Ecto neural progenitor cell (in vitro differentiated cells): ENCODE measurements at places on chromosomes 1 and 21.

- DNase-seq = no peak
Measured at GRCh38 chr1:47104816-47105215, 32.4 kb upstream of the CYP4A22 start.

DNA sequence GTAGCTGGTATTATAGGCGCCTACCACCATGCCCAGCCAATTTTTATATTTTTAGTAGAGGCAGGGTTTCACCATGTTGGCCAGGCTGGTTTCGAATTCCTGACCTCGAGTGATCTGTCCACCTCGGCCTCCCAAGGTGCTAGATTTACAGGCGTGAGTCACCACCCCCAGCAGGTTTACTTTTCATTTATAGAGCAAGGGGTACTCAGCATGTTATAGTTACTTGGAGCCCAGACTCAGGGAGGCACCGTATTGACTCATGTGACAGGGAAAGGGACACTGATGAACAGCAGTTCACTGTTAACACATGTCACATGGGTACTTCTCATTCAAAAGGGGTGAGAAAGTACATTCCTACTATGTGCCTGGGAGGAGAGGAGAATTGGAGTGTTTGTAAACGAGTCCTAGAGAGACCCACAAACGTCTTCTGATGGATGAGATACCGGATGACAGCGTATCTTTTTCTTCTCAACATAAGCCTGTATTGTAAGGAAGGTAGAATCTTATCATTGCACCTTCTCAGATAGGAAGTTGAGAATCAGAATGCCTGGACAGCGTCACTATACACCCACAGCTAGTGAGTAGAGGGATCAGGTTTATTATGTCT lies 510.0 kb downstream of the USP25 start:
- no peak for DNase-seq

DNA sequence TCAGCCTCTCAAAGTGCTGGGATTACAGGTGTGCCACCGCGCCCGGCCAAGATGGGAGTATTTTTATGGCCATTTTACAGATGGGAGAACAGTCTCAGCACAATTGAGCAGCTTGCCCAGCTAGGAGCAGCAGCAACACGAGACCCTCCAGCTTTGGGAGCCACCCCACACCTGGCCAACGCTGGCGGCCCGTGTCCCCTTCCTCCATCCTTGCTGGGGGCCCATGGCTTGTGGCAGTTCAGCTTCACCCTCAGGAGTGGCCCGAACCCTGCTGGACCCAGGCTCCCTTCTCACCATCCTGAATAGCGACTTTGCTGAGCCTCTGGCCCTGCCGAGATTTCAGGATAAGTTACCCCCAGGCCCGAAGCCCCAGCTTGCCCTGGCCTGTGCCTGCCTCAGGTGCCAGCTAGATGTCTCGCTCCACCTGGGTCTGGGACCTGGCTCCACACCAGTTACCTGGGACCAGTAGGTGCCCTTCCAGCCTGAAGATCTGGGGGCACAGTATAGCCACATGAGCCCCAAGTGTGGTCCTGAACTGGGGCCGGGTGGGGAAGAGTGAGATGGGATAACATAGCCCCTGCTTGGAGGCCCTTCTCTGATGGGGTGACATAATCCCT lies 19.2 kb downstream of the SLC66A1 start:
- no peak for DNase-seq

- no peak for DNase-seq
Measured at GRCh38 chr1:119869995-119870394, 26.3 kb downstream of the ADAM30 start.

DNA sequence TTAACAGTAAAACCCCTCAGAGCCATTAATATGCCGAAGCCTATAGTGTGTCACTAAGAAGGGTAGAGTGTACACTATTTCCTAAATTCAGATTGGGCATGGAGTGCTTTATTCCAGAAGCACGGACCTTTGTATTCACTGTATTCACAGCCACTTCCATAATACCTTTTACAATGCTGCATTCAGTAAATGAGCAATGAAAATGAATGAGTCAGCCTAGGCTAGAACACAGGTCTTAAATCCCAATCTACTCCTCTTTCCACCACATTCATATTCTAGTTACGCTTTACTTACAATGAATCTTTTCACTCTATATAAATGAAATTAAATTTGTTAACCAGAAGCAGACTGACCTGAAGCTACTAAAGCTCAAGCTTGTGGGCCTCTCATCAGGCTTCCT lies 13.0 kb upstream of the GORAB start:
- DNase-seq = no peak

DNA sequence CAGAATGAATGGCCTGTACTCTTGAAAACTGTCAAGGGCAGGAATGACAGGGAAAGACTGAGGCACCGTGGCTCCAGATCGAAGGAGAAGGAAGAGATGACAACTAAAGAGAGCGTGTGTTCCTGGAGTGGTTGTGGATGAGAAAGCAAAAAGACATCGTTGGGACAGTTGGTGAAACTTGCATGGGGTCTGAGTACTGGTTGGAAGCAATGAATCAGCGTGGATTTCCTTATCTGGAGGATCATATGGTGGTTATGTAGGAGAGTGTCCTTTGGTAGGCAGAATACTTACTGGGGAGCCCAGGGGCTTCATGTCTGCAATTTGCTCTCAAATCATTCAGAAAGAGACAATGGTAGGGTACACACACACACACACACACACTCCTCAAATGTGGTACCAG lies 13.9 kb downstream of the LEMD1 start:
- DNase-seq = no peak

DNA sequence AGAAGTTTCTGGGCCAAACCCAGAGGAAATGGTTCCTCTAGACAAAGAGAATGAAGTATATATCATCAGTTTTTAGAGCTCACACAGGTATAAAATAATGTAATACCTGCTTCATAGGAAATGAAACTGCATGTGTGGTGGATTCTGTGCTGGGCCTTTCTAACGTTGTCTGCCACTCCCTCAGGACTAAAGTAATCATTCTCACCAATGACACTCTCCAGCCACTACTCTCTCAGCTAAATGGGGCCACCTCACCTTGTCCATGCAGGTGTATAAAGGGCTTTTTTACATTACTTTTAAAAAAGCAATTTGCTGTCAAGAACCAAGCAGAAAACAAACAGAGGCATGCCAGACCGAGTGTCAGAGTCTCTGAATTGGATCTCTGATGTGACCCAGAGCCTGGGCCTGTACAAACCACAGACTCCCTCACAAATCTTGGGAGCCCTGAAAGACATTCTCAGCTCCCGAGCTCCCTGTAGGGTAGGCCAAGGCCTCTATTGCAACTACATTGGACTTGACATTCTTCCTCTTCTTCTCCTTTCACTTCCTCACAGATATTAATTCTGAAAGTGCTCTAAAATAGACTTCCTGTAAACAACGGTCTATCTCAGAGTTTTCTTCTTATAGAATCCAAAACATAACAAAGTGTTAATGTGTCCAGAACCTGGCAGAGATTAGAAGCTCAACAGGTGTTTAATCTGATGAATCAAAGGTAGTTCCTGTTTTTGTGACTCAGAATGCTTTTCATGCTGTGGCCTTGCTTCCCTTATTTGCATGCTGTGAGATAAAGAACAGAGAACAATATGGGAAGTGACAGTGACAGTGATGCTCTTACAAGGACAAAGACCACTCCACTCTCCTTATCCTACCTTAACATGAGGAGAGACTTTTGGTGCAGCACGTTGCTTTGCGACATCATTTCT lies 8.6 kb downstream of the AIM2 start:
- no peak for DNase-seq

DNA sequence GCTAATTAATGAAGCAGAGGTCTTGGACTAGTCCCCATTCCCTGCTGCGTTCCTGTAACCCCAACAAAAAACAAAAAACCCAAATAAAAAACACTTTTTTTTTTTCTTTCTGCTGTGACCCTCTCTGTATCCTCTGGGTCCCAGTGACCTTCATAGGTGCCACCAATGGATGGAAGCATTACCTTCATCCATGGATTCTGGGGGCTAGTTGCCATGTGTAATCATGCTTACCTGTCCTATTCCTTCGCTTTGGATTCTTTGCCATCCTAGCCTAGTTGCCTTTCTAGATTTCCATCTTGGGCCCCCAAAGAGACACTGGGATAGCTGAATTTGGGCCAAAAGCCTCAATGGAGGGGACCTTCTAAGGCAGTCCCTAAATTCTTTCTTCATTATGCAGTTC lies 1208.7 kb downstream of the BRINP3 start:
- DNase-seq = no peak

DNA sequence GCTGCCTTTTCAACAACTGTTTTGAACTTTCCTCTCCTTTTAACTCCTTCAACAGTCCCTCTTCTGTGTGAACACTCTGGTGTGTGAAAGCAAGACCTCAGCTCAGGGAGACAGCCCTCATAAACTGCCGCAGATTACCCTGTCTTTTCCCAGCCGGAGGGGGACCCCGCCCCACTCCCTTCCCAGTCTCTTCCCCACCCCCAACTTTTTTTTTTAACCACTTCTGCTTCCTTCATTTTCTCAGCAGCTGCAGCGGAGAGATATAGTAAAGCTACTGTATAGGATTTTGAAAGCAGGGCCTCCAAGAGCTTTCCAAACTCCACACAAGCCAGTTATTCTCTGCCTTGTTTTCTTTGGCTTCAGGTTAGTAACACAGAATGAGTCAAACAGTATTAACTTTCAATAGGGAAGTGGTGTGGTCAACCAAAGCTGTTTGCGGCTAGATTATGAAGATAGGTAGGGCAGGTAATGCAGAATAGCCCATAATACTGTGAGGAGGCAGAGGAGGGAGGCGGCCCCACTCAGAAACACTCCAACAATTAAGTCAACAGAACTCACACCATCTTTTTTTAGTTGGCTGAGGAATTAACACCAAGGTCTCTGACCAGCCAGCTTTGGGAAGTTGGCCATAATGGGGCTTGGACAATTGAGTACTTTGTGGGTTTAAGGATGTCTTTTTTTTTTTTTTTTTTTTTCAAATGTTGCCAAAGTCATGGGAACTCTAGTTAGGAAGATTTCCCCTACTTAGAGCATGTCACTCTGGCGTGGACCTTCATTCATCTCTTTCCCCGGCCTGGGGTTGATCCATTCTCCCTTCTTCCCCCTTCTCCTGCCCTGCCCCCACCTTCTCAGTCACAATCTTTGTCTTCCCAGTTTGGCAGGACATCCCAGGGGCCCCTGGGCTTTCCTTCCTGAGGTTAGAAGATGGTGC lies 177.0 kb downstream of the CLIC6 start:
- no peak for DNase-seq

DNA sequence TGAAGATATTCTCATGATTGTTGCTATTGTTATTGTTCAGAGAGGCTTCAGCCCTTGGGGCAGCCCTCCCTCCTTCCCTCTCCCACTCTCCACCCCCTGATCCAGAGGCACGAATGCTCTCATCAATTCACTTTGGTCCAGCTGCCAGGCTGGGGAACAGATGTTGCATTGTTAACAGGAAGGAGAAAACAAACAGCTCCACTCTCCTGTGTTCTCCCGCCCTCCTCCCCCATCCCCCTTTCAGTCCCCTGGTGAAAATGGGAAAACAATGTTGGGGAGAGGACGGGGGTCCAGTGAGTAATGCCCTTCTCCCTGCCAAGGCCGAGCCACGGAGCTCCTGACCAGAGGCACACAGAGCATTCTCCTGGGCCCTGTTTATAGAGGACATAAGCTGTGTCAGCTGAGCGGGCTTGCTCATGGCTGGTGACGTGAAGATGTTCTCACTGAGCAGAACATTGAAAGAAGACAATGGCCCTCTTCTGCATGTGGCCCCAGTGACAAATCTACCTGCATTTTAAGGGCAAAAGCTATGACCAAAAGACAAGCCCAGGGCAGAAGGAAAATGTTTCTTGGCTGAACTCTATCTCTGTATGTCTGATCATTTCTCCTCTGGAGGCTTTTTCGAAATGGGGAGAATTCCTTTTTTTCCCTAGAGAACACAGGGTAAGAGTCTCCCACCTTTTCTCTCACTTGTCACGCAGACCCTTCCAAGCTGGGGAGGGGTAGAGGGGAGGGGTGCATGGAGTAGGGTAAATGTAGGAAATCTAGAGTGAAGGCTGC lies 111.7 kb downstream of the GLUL start:
- peak; percentile 70 for DNase-seq

- no peak for DNase-seq
Measured at GRCh38 chr1:100152271-100152670, 19.3 kb downstream of the TRMT13 start.

GRCh38 chr1:69483246-69483645 lies 84.5 kb upstream of the LRRC7 start:
- no peak for DNase-seq

DNA sequence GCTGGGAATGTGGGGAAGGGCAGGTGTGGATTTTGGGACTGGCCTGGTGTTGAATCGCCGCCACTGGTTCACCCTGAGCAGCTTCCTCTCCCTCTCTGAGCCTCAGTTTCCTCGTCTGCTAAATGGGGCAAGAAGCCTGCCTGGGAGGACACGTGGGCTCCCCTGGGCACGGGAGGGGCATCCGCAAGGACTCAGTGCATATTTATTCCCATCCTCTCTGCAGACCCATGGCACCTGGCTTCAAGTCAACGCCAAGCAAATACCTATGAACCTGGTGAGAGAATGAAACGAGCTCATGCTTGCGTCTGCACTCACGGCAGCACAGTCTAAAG lies 234.4 kb downstream of the PTPRU start:
- DNase-seq = peak; percentile 30

- DNase-seq = no peak
Measured at GRCh38 chr1:172898866-172899265, 151.9 kb downstream of the TNFSF18 start.
